Activated CD4-positive, alpha-beta T cell treated with anti-CD3 and anti-CD28 coated beads for 24 hours (primary cell): ENCODE measurements at places on chromosomes 2 and 18.

GRCh38 chr2:232863996-232864395, 6.1 kb upstream of the SNORC start:
- DNase-seq: no peak

DNA sequence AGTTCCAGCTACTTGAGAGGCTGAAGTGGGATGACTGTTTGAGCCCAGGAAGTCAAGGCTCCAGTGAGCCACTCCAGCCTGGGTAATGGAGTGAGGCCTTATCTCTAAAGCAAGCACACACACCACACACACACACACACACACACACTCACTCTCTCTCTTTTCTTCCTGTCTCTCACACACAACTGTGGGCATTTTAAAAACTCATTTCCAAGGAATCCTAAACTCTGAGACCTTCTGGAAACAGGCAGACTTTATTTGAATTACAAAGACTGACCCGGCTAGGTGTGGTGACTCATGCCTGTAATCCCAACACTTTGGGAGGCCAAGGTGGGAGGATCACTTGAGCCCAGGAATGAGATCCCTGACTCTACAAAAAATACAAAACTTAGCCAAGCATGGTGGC, 21.3 kb downstream of the WDSUB1 start:
- DNase-seq: no peak

- no peak for DNase-seq
Measured at GRCh38 chr2:238654479-238655197, 193.2 kb upstream of the TWIST2 start.

DNA sequence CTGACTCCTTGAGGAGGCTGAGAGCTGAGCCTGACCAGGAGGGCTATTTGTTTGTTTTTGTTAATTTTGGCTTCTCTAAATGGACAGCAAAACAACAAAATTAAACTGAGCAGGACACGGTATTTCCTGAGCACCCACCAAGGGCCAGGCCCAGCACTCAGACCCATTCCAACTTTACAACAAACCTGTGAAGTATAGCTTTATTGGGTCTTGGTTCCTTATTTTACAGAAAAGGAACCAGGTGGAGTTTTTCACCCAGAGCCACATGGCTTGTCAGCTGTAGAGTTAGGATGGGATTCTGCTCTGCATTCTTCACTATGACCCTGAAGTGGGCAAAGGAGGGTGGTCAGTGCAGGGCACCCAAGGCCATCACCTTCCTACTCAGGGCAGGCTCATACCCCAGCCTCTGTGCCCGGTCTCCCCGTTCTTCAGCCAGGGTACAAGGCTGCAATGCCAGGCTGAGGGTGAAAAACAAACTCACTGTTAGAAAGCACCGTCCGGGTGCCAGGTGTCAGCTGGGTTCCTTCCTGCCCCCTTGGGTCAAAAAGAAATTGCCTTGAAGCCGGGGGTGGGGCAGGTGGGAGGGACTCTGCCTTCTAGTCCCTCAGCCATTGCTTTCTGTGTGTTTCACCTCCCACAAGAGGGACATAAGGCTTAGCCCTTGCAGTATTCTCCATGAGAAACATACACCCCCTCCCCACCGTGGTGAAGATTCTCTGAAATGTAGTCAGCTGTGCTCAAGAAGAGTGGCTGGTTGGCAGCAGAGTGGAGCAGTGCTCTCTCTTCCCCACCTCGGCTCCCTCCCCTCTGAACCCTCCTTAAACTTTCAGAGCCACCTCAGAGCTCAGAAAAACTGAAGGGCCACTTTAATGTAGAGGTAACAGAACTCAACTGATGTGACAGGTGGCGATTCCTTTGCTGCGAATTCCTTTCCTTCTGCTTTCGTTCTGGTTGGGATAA, 2.2 kb downstream of the PSD4 start:
- DNase-seq: no peak

DNA sequence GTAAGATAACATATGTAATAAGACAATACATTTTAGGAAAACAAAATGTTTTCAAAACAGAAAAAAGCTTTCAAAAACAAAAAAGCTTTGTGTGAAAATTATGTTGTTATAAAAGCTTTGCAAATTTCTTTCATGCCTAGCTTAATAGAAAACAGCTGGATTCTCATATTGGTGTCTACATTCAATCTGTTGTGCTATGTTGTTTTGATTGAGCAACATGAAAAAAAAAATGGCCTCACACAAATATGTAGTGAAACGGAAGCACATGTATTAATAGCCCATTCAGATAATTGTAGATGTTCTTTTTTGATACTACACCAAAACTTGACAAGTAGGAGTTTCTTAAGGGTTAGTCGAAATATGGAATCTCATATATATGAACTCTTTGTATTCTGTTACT, 197.5 kb downstream of the ZEB2 start:
- DNase-seq: no peak

GRCh38 chr18:35443434-35443833, 54.3 kb downstream of the INO80C start:
- no peak for DNase-seq

DNA sequence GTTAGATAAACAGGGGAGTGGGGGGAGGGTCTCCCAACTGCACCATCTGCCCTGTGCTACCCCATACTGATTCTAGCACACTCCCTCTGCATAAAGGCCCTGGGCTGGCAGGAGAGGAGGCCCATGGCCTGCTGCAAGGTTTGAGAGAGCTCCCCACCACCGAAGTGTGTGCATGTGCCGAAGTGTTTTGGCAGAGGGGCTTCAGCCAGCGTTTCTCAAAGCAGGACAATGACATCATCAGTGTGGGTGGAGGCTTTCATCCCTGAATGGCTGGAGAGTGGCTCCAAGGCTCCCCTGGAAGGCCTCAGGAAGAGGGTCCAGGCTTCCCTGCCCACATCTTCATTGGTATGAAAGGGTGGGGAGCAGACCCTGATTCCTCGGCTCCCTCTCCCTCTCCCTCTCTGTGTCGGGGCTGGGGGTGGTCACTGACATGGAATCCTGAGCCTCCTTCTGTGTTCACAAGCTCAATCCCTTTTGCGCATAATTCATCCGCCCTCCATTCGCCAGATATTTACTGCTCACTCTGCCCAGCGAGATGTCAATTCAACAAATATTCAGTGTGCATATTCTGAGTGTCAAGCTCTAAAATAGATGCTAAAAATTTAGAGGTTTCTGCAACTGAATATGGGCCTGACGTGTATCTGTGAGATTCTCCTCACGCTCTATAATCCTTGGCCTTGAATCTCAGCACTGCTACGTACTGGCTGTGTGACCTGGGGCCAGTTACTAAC, 122.1 kb downstream of the CELF4 start:
- DNase-seq: no peak

- DNase-seq: no peak
Measured at GRCh38 chr2:105187531-105187930, 54.0 kb upstream of the GPR45 start.

DNA sequence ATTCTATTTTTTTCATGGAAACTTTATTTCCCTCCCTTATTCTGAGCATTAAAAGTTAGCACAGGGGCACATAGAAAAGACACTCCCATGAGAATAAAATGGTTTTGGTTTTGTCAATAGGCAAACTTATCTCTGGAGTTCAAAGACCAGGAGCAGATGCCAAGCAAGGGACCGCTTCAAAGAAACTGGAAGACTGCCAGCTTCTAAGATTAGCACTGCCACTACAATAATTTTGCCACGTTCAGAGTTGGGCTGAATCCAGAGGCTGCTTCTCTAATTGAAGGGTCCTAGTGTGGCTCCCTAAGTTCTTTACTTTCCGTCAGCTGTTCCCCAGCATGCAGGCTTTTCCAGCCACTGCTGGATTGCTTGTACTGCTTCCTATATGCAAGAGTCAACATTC, 681.0 kb upstream of the GCFC2 start:
- no peak for DNase-seq

DNA sequence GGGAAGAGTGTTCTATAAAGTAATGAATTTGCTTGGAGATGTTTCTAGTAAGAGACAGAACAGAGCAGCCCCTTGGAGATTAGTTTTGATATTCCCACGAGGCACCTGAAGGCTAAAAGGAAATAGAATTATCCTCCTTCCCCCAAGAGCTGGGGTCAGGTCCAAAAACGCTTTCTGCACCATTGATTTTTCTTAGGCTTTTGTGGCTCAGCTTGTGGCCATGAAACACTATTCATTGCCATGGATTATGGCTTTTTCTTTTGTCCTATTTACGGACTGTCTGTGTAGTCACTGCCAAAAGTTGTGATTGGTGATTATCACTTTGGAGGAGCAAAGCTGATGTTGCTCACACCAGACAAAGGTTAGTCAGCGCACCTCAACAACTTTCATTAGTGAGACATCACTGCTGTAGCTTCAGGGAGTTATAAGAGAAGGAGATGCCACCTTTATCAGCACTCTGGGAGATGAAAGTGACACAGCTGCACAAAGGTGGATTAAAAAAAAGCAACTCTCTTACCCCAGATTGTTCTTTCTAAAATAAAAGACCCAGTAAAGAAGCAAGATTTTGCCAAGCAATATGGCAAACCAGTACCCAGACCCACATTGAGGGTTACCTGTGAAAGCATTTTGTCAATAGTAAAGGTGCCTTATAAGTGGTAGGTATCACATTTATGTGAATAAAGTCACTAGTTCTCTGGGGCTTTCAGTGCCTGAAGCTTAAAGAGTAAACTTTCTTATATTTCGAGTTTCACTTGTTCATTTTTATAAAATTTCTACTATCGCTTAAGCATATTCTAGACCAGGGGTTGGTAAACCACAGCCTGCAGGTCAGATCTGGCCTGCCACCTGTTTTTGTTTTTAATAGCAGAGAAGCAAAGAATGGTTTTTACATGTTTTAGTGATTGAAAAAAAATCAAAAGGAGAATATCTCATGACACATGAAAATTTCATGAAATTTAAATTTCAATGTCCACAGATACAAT, 10.6 kb downstream of the CXCR4 start:
- DNase-seq: no peak

GRCh38 chr2:114185501-114185900, 256.9 kb upstream of the DPP10 start:
- no peak for DNase-seq

DNA sequence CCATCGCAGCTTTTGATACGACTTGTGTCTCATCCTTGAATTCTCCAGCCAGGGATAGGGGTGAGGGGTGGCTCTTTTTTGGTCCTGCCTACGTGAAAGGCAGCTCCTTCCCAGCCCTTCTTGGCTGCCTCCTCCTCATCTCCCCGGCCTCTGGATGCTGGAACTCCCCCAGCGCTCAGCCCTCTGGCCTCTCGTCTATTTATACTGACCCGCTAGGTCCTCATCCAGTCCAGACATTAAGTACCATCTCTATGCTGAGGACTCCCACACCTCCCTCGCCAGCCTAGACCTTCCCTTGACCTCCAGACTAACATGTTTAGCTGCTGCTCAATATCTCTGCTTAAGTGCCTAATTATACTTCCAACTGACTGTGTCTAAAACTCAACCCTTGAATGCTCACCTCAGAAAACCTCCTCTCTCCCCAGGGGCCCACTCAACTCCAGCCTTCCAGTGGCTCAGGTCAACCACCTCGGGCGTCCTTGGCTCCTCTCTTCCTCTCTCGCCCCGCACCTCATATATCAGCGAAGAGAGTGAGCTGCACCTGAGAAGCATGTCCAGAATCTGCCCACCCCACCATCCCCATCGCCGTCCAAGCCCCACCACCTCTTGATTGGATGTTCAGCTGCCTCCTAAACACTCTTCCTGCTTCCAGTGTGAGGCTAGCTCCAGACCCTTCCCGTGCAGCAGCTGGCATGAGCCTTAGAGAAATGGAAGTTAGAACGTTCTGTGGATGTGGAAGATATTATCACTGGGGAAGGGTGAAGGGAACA, 34.8 kb downstream of the TOGARAM2 start:
- DNase-seq: no peak

DNA sequence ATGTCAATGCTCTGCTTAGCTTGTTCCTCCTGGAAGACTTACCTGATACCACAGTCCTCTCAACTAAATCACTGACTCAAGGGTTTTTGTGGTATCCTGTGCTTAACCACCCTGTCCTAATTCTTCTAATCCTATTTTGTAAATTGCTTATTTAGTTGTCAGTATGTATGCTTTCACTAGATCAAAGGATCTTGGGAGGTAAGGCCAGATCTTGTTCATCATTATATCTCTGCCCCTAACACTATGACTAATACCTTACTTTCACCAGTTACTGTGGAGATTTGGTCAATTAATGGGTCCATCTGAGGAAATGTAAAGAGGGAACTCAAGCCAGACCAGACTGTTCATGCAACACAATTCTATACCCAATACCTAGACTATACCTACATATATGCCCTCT, 203.2 kb downstream of the GULP1 start:
- no peak for DNase-seq

DNA sequence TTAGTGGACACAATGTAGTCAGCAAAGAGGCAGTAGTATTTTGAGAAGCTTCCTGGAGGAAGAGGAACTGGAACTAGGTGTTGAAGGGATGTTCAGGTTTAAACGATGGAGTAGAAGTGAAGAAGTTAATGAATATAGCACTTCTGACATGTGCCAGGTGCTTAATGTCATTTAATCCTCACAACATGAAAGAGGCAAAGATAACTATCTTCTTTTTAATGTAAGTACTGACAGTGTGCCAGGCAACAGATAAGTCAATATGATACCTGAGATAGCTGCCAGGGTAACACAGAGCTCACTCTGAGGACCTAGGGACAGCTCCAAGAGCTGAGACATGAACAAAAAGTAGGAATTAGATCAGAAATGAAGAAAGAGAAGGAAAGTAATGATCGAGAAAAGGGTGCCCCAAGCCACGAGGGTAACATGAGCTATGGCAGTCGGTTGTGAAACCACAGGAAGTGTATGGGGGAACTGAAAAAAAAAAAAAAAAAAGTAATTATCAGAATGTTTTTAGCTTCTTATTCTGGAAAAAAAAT, 140.7 kb downstream of the RNF144A start:
- no peak for DNase-seq

DNA sequence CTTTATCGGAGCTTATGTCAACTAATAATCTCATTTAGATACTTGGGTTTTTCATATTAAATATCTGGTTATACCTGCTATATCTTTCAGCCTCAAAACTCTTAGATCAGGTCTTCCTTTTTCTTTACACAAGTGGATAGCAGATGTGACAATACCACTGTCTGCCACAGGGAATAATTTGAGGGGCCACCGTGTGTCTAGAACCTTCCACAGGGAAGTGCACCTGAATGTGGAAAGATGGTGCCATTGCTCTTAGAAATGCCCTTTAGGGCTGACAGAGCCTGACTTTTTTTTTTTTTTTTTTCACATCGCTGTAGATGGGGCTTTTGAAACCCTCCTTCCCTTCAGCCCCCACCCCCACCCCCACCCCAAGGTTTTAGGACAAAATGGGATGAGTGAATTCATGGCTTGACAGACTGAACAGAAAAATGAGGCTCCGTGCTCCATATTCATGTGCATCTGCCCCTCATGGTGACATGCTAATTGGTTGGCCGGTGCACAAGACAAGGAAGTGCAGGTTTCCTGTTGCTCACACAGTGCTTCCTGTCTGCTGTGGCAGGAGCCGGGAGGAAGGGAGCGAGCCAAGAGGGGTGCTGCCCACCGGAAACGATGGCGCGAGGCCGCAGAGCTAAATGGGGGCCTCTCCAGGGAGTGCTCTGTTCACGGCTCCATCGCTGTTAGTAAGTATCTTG, 246.0 kb downstream of the LDLRAD4 start:
- peak; percentile 50 for DNase-seq

- no peak for DNase-seq
Measured at GRCh38 chr18:3966642-3967358, 488.3 kb downstream of the DLGAP1 start.

GRCh38 chr2:74031221-74031620, 46.5 kb downstream of the TET3 start:
- DNase-seq: no peak

GRCh38 chr2:134776836-134777235, 58.0 kb upstream of the TMEM163 start:
- no peak for DNase-seq
